Hematopoietic multipotent progenitor cell treated with erythropoietin and hydrocortisone succinate and interleukin-3 and kit ligand, for 17 days (in vitro differentiated cells): ENCODE measurements at places on chromosomes 5 and 9.

GRCh38 chr9:84703793-84704192 is 34.3 kb downstream of the NTRK2 start:
- no peak for DNase-seq

- DNase-seq = no peak
Observed at GRCh38 chr9:81729135-81729534, 39.8 kb upstream of the TLE1 start.

- DNase-seq = no peak
Observed at GRCh38 chr9:80586786-80587330, 1015.1 kb downstream of the TLE4 start.

DNA sequence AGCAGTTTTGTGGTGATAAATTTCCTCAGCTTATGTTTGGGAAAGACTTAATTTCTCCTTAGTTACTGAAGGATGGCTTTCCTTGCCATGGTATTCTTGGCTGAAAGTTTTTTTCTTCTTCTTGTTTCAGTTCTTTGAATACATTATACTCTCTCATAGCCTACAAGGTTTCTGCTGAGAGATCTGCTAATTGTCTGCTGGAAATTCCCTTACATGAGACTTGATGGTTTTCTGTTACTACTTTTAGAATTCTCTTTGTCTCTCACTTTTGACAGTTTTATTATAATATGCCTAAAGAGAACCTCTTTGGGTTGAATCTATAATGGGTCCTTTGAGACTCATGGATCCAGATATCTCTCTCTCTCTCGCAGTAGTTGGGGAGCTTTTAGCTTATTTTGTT is 693.6 kb downstream of the PRELID2 start:
- no peak for DNase-seq
